ENCODE measurements at places on chromosomes 7 and 10.

DNA sequence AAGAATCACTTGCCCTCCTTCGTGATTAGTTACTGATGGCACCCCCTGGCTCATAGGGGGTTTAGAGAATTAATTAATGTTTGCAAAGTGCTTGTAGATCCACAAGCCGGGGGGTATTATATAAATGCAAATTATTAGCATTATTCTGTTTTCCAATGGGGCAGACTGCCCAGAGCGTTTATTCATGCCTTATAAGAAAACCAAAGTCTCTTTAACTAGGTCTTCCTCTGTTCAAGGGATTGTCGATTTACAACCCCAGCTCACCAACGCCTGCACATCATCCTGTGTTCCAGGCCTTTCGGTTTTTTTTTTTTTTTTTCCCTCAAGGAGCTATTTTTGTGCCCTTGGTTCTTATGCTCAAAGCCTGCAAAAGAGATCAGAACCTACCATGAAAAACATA is 630.7 kb downstream of the PARD3 start:
- DNase-seq, result no peak

DNA sequence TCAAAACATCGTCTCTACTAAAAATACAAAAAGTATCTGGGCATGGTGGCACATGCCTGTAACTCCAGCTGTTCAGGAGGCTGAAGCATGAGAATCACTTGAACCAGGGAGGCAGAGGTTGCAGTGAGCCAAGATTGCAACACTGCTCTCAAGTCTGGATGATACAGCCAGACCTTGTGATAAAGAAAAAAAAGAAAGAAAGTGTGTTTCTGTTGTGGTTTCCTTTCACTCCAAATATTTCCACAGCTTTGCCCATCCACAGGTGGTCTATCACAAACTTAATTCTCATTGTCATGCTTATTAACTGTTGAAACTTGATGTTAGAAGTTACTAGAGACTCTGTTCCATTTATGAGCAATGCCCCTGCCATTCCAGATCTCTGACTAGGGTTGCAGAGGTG is 316.0 kb upstream of the SEMA3C start:
- DNase-seq, result no peak

GRCh38 chr7:66255534-66256100 is 50.5 kb downstream of the TPST1 start:
- no peak for DNase-seq

DNA sequence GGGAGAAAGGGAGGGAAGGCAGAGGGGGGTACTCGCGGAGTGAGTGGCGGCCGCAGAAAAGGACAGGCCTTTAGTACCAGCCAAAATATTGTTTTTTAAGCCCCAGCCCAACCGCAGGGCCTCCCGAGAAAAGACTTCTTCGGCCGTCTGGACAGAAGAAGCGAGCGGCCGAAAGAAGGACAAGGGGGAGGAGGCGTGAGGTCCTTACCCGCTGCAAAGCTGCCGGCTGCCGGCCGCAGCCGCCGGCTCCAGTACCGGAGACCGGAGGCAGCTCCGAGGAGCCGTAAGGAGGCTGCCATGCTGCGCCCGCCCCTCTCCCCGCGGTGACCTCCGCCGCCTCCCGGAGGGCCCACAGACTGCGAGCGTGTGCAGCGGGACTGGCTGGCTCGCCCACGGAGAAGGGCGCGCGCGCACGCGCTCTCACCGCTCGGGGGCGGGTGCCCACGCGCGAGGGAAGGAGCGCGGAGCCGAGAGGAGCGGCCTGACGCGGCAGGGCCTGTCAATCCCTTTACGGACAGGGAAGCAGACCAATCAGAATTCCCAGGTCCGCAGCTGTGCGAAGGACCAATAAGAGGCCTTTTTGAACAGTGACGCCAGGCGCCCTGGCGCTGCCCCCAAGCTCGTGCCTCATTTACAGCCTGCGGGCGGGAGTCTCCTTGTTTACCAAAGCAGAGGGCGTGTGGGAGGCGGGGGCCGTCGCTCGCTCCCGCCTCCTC is at the start of gene HIBADH:
TSS of gene HIBADH (minus strand) at position 394 of the 716 bp plus-strand sequence. CDS start at position 299, 95 bp downstream.
- peak; percentile 89 for DNase-seq

DNA sequence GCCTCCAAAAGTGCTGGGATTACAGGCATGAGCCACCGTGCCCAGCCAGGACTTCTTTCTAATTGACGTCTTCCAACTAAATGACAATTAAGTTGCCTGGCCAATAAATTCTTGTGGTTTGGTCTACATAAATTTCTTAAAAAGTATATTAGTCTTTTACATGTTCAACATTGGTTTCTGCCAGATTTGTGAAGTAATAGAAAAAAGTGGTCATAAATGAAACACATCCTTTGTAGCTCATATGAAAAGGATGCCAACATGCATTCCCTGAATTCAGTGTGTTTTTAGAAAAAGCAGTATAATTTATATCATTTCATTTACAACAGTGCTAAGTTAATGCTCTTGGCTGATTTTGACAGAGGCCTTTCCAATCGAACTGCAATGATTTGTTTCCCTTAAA is 215.0 kb downstream of the TAX1BP1 start:
- no peak for DNase-seq

Data from endothelial cell (in vitro differentiated cells).